ENCODE measurements at places on chromosomes 2 and 18.

- no peak for DNase-seq
Measured at GRCh38 chr2:223537651-223538601, 64.2 kb downstream of the SCG2 start.

GRCh38 chr2:41949883-41950665, 97.7 kb upstream of the PKDCC start:
- no peak for DNase-seq

DNA sequence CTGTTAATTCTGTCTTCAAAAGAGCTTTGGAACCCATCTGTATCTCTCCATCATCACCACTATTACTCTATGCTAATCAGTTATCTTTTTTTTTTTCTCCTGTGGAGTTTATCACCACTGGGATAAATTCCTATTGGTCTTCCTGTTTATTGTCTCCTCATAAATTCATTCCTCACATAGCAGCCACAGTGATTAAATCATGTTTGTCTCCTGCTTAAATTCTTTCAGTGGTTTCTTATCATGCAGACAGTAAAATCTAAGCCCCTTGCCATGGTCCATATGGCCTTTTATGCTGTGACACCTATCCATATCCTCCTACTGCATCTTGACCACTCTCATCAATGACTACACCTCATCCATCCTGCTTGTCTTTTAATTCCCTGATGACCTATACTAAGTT, 239.8 kb upstream of the ZEB2 start:
- no peak for DNase-seq

GRCh38 chr2:222424276-222424728, at the start of gene SGPP2:
SGPP2 (plus strand) TSS chr2:222424543; CDS start chr2:222424603, 60 bp downstream.
- no peak for DNase-seq

- DNase-seq, result peak; percentile 19
Measured at GRCh38 chr2:209425471-209426071, 1.7 kb downstream of the MAP2 start.

GRCh38 chr2:5148392-5149085, 543.6 kb upstream of the SOX11 start:
- DNase-seq, result no peak

- DNase-seq, result peak; percentile 78
Measured at GRCh38 chr2:177397481-177398289, 5.1 kb downstream of the AGPS start.

DNA sequence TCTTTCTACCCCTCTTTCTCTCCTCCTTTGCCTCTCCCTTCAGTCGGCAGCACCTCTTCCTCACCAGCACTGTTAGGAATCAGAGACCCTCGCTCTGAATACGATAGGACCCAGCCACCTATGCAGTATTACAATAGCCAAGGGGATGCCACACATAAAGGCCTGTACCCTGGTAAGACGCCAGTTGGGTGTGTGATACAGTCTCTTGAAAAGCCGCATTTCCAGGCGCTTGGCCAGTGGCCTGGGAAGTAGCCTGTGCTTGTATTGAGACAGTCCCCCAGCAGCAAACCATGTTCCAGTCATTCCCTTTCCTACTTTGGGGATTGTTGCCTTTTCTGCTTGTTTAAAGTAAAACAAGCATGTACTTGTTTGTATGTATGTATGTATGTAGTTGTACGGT, 118.4 kb upstream of the DAPL1 start:
- DNase-seq, result no peak

DNA sequence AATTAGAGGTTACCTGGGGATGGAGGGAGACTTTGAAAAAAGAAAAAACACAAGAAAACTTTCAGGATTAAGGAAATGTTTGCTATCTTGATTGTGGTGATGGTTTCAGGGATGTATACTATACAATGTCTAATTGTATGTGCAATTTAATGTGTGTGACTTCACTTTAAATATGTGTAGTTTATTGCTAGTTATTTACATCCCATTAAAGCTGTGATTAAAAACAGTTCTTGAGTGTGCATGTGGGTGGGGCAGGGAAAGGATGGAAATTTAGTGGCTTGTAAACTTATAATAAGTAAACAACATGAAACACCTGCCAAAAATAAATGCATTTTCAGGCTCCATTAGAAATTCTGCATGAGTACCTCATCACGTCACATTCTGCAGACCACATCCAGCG, 167.0 kb downstream of the MYO5B start:
- no peak for DNase-seq

DNA sequence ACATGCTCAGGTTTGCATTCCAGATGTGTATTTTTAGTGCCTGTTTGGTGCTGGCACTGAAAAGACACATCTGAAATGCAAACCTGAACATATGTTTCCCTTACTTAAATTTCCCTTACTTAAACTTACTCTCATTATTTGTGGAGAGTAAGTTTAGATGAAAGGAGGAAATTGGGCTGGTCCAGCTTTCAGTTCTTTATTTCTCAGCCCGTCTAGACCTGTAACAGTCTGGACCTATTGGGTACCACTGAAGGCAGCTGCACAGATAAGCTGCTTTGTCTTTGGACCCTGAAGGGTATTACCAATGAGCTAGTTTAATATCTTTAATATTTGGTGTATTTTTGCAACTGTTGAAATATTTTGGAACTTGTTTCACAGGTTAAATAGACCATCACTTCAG, 17.0 kb upstream of the DSG3 start:
- no peak for DNase-seq

DNA sequence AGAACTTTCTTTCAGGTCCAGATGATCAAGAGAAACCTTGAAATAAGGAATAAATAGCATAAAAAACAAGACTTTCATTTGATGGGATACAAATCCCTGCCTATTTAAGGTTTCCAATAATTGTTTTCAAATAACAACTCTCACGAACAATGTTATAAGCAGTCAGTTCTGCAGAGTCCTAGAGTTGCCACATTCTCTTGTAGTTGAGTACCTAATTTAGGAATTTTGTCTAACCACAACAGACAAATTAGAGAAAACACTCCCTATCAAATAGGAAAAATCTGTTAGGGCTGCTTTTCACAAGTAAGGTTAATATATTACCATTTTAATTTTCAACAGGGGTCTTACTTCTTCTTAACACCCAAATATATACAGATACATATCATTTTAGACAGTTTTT, 130.1 kb upstream of the CDH20 start:
- no peak for DNase-seq
